ENCODE measurements at places on chromosomes 13 and 19.

DNA sequence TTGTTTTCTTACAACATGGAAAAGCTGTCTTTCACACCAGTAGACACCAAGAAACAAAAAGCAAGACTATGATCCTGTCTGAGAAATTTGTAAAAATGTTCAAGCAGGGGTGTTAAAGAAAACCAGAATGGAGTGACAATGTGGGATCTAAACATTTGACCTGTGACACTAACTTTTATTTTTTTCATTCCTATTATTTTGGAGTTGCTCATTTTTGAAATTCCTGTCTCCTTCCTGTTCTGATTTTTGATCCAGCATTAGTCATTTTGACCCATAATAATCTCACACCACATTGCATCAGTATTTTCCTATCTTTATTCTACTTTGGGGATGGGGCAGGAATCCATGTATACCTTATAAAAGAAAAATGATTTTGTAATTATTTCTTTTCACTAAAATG is 164.2 kb downstream of the DLEU7 start:
- peak; percentile 87 for DNase-seq

GRCh38 chr13:67275351-67275960 is 45.3 kb upstream of the PCDH9 start:
- no peak for DNase-seq

DNA sequence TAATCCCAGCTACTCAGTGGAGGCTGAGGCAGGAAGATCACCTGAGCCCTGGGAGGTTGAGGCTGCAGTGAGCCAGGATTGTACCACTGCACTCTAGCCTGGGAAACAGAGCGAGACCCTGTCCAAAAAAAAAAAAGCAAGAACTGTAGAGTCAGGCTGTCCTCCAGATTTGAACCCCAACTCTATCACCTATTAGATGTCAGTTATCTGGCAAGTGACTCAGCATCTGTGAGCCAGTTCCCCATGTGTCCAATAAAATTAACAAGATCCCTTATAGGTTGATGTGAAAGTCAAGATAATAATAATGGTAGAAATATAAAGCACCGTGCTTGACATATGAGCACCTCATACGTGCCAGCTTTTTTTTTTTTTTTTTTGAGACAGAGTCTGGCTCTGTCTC is 22.0 kb downstream of the GP6 start:
- no peak for DNase-seq

- DNase-seq: peak; percentile 68
Observed at GRCh38 chr13:23433171-23434153, at the start of gene SACS. TSS of gene SACS (minus strand) at chr13:23433702. CDS start at chr13:23411239, 22,463 bp downstream.

DNA sequence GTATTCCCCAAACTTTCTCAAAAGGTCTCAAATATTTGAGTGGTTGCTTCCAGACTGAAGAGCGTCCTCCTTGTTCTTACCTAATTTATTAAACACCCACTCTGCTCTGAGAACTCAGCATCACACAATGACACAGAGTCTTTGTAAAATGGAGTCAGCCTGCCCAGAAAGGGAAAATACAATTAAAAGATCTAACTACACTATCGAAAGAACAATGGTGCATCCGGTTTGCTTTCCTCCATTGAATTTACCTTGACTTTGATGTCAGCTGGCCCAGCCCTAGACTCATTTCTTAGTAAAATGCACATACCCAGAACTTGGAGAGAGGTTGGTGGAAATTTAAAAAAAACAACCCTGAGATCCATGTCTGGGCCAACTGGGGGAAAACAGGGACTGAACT is 120.7 kb upstream of the SERP2 start:
- DNase-seq: no peak

- no peak for DNase-seq
Observed at GRCh38 chr13:38979891-38980749, 10.5 kb downstream of the STOML3 start.
